ENCODE measurements at places on chromosomes 16 and 17.

DNA sequence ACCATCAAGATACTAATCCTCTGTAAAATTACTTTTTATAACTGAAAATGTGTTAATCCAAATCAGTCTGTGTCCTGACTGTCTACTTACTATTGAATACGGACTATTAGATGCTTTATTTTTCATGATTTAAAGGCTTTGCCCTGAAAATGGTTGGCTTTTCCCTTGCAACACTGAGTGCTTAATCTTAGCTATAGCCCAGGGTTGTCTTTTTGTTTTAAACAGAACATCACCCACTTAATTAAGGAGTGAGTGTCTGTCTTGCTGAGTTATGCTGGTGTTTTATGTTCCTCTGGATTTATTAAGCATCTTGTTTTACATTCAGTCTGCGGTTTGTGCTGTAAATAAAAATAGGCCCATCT, 11.0 kb downstream of the FTO start:
- DNase-seq: no peak

DNA sequence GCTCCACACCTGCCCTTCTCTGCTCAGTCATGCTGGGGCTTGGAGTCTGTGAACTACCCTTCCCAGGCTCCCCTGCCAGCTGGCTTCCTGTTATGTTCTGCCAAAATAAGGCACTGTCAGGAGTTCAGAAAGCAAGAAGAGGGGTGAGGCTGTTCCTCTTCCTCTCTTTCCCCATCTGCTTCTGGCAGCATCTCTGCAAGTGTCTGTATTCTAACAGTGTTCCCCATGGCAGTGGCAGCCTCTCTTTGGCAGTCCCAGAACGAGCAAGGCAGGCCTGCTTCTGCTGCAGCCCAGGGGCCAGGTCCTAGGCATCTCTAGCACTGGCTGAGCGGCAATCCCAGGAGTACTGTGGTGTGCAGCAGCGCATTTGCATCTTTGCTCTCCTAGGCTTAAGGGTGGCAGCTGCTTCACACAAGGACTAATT, 219.1 kb downstream of the STX8 start:
- no peak for DNase-seq

GRCh38 chr16:3669082-3669481, 14.6 kb downstream of the DNASE1 start:
- DNase-seq: no peak

- DNase-seq: no peak
Observed at GRCh38 chr16:8959921-8960787, 3.6 kb downstream of the USP7 start.

GRCh38 chr16:89720813-89721545, at the start of the genes VPS9D1 and ZNF276:
Gene VPS9D1, minus strand, starts transcription at chr16:89720898. Its CDS starts 37 bp downstream, at chr16:89720861.
Gene ZNF276, plus strand, starts transcription at chr16:89721537. Its CDS starts 104 bp downstream, at chr16:89721641.
- DNase-seq: peak; percentile 83

DNA sequence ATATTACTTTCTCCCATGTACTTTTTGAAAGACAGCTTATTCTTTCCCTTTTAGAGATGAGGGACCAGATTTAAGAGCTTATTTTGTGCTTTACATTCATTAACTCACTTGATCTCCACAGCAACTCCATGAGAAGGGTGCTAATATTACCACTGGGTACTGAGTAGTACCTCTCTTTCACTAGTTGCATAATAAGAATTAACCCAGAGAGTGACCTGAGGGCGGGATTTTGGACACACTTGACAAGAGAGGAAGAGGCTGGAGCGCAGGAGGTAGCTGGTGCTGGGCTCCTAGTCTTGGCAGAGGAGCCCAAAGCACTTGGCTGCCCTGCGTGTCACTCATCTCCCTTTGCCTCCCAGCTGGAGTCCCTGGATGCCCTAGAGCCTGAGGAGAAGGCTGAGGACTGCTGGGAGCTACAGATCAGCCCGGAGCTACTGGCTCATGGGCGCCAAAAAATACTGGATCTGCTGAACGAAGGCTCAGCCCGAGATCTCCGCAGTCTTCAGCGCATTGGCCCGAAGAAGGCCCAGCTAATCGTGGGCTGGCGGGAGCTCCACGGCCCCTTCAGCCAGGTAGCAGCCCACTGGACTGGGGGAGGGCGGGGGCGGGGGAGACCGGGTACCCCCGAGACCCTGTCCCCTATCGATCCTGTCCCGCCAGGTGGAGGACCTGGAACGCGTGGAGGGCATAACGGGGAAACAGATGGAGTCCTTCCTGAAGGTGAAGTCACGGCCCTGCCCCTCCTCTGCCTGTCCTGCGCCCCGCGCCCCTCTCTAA, 1.7 kb upstream of the MAZ start:
- no peak for DNase-seq

GRCh38 chr17:83199500-83200201, 120.2 kb downstream of the METRNL start:
- DNase-seq: no peak

DNA sequence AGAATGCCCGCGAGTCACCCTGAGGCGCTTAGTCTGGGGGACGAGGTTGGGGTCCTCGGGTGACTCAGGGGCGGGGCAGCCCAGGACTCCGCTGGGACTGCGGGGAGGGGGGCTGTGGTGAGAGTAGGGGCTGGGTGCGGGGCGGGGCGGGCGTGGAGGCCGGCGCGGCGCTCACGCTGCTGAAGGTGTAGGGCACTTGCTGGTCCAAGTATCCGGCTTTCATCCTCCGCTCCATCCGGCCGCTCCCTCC, 832 bp downstream of the ETV4 start:
- no peak for DNase-seq

- DNase-seq: peak; percentile 66
Observed at GRCh38 chr16:88785106-88785924, at the start of gene PIEZO1. Gene PIEZO1, minus strand, starts transcription at chr16:88785220. Its CDS starts 256 bp downstream, at chr16:88784964.
